ENCODE measurements at places on chromosomes 4 and X.

DNA sequence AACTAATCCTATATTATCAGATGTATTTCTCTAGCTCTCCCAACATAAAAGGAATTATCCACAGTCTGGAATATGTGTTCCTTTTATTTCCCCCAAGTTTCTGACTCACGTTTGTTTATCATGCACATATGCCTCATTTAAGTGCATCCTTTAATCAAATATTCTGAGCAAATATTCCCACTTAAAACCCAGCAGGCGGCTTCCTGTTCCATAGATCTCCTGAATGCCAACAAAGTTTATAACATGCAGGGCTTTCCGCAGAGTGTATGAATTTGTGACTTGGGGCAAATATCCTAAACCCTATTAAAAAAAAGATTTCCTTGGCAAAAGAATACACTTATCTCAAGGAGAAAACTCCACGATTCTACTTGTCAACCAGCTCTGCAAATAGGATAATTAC is 16.9 kb downstream of the GLRA2 start:
- DNase-seq: no peak

DNA sequence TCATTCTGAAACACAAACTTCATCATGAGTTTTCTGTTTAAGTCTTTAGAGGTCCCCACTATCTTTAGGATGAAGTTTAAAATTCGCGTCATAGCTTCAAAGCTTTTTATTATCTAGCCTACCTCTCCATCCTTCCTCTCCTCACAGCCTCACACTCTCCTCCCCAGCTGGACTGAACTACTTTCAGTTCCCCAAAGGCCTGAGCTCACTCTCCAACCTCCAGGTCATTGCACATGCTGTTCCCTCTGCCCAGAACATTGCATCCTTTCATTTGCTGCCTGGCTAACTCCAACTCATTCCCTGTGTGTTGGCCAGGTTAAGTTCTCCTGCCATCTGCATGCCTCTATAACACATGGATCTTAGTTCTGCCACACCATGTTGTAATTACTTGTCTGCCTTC is 2.9 kb upstream of the OTUD5 start:
- no peak for DNase-seq

GRCh38 chr4:45122406-45122805 is 396.1 kb upstream of the GNPDA2 start:
- DNase-seq: no peak

GRCh38 chr4:34193451-34194154 is 2050.7 kb downstream of the ARAP2 start:
- DNase-seq: no peak

DNA sequence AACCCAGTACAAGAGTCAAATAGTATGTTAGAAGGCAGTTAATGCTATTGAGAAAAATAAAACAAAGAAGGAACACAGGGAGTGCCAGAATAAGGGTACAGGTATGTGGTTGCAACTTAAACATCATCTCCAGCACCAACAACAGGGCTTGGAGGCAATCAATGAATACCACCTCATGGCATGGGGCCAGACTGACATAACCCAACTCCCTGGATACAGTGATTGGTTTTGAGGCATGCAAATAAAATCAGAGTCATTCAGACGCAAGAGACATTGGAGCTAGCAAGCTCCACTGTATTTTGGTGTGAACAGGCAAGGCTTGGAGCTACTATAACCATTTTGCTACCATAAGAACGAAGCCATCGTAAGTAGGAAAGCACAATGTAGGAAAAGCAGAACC is 56.7 kb downstream of the PPP3CA start:
- no peak for DNase-seq

DNA sequence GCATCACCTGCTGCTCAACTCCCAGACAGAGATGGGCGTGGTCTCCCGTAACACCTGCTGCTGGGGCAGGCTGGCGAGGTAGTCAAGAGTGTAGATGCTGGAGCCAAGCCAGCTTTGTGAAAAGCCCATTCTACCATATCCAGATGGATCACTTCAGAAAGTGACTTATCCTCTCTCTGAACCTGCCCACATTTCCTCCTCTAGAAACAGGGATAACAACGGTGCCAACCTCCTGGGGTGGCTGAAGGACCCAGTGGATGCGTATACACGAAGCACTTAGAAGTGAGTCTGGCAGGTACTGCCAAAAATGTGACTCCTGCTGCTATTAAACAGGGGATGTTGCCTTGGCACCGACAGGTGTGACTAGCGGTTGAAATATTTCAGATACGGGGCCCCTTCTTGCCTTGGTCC is 95.8 kb downstream of the SORBS2 start:
- DNase-seq: no peak

DNA sequence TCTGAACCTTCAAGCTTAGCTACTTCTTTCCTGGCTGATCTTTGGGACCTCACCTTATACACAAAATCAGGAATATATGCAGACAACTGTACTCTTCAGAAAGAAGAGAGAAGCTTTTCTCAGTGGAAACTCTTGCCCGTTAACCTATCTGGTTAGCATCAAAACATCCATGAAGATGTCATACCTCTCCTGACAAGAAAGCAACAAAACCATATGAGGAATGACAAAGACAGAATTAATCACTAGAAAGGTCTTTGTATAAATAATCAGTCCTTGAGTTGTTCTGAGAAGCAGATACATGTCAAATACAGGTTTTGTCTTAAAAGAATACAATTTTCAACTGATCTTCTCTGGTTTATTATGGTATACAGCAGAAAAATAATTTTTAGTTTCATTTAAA is 130.8 kb downstream of the FAT4 start:
- DNase-seq: no peak

GRCh38 chrX:10533696-10534365 is 86.6 kb downstream of the MID1 start:
- no peak for DNase-seq

DNA sequence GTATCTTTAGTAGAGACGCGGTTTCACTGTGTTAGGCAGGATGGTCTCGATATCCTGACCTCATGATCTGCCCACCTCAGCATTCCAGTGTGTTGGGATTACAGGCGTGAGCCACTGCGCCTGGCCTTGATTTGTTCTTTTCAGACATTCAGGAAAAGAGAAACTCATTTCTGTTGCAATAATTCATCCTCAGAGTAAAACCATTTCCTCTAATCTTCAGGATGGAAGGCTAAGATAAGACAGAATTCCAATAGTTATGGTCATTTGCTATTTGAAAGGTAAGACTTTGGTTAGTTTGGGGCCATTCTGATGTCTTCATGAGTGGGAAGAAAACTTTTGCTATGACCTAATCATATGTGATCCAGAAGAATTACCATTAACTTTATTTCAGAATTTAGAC is 83.0 kb downstream of the LRP2BP start:
- no peak for DNase-seq

- no peak for DNase-seq
Observed at GRCh38 chr4:185396724-185397385, at the start of gene ANKRD37. TSS of gene ANKRD37 (plus strand) at chr4:185396841. CDS start at chr4:185396924, 83 bp downstream.

Data from putamen (tissue), 1 donor.